Uterus (tissue), 4 donors: ENCODE measurements at places on chromosomes 2 and 18. TPM values are rescaled to one million over a fixed set of nuclear protein-coding genes. Genes with fewer than 3 reads are reported as not detected.

GALR1 gene
- total RNA-seq = not detected

- no peak for DNase-seq
Observed at GRCh38 chr18:22332590-22332989, 85.1 kb downstream of the CTAGE1 start.

GLI2 gene
- total RNA-seq = 3.6 TPM

- no peak for DNase-seq
Observed at GRCh38 chr2:89844221-89844943, 1152.9 kb downstream of the RPIA start.

DNA sequence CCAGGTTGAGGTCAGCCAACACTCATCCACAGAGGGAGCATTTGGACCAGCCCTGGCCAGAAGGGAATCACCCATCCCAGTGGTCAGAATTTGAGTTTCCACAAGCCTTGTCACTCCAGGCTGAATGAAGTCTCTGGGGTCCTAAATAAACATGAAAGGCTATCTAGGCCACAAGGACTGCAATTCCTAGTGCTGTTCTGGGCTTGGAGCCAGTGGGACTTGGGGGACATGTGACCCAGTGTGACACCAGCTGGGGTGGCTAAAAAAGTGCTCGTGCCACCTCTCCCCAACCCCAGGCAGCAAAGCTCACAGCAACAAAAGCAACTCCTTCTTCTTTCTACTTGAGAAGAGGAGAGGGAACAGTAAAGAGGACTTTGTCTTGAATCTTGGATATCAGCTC, 91.7 kb downstream of the MDH1 start:
- no peak for DNase-seq

- no peak for DNase-seq
Observed at GRCh38 chr18:68233018-68233417, 481.9 kb downstream of the TMX3 start.

DNA sequence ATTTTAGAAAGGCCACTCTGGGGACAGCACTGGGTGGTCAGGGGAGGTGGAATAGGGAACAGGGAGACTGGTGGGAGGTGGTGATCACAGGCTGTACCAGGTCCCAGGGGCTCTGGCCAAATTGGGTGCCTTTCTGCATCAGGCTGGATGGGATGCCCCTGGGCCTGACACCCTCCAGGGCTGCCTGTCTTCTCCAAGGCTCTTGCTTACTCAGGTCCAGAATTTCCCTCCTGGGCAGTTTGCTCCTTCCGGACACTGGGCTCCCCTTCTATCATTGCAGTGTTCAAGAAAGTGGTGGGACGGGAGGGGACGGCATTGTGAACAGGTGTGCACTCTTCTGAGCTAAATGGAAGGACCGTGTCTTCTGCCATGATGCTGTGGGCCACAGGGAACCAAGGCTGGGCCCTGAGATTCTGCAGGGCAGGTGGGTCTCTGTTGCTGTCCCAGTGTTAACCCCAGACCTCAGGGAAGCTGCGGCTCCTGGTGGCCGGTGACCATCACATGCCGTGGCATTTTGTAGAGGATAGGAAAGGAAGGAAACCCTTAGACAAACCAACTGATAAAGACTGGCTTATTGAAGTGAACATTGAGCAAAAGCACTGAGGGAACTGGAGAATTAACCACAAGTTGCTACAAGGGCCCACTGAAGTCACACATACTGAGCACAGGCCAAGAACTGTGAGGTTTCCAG, 93.7 kb upstream of the HS6ST1 start:
- peak; percentile 8 for DNase-seq

DNA sequence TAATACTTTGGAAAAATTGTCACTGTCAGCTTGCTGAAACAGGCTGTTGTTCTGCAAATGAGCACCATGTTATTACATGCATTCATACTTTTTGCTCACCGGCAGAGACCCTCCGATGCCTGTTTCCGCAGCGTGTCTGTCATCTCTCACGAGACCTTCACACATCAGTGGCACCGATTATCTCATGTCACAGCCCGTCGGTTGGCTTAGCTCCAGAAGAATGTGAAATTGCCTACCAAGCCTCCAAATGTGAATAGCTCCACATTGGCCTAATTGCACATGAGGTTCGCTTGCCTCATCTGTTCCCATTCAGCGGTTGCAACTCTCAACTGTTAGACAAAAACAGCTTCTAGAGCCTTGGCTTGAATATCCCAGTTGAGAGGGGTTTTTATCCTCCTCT, 233.0 kb downstream of the ACTR3 start:
- DNase-seq = no peak

- no peak for DNase-seq
Observed at GRCh38 chr2:73078457-73079411, 7.2 kb upstream of the SFXN5 start.

STPG4 gene
- not detected for total RNA-seq

PRKAG3 gene
- not detected for total RNA-seq

GRCh38 chr2:9655441-9656269, 24.9 kb upstream of the YWHAQ start:
- no peak for DNase-seq

GPR39 gene
- not detected for total RNA-seq

DNA sequence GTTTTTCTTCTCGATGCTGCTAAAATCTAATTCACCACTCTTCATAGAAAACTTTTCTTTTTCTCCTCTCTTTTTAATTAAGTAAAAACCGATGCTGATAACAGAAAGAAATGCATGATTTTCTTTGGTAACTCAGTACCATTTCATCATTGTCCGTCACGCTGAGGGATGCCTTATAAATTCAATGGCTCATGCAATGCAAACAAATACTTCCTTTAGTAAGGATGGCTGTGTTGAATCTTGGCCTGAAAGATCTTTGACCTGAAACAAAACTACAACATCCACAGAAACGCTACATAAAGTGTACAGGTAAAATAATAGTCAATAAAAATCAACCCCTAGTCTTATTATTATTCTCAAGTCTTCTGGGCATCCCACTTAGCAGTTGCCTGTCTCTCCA, 261.4 kb downstream of the SLC8A1 start:
- DNase-seq = no peak

TEKT4 gene
- total RNA-seq = not detected

DNA sequence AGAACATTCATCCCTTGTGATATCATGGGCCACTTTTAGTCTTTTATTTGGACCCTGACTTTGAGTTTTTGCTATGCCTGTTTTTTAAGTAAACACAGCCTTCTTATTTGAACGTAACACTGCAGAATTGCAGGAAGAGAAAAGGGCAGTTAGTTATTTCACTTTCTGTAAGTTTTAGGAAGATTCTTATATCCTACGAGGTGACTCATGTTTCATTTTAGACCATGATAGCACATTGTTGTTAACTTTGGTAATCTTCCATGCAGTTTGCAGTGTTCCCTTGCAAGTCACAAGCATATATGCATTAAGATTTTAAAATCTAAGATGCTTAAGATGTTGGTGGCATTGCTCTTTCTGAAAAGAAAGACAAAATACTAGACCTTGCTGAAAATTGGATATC, 128.6 kb upstream of the EPC2 start:
- DNase-seq = no peak

DNA sequence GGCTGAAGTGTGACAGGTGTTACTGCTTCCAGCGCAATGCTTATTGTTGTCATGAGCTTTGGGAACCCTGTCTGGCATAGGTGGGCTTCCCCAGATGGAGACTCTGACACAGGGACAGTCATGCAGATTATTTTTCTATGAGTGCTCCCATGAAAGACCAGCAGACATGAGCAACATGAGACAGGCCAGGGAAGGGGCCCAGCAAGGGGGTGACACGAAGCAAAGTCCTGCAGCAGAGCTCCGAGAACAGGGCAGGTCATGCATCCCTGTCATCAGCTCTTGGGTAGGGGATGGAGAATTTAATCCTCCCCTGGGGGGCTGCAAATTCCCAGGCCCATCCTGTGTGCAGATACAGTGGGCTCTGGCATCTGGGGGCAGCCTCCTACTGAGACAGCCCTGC, 77.4 kb downstream of the CTAGE1 start:
- DNase-seq = no peak

DNA sequence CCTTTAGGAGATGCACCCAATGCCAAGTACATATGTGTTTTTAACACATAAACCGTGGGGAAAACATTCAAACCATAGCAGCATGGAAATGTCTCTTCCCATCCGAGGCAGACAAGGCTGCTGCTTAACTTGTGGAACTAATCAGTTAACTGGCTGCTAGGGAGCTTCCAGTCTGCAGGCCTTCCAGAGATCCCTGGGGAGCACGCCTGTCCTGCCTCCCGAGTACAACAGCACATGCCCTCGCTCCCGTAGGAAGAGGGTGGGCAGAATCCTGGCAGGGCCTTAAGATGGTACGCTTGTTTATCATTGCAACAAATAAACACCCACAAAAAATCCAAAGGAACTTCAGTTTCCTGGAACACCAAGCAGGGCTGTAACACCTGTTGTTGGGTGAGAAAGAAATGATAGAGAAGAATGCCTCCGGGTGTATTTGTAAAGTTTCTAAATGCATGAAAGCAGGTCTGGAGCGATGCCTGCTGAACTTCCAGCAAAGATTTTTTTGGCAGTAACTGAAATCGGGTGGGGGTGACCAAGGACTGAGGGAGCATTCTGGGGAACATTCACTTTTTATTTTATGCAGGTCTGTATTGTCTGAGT, 56.2 kb downstream of the EDAR start:
- DNase-seq = no peak

DNA sequence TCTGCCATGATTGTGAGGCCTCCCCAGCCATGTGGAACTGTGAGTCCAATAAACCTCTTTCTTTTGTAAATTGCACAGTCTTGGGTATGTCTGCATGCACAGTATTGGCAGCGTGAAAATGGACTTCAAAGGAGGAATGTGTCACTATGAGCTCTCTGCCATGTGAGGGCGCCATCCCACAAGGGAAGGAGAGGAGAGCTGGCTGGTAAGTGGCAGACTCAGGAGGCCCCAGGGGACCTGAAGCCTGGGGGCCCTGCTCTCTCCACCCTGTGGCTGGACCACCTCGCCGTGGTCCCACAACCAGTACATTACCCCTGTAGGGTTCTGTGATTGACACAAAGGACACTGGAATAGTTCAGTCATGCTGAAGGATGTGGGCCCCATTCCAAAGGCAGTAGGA, 122.1 kb downstream of the RPIA start:
- DNase-seq = no peak

CAPN13 gene
- total RNA-seq = not detected

- no peak for DNase-seq
Observed at GRCh38 chr2:17578466-17578928, 38.0 kb downstream of the VSNL1 start.

DYNC2LI1 gene
- total RNA-seq = 56.5 TPM

DNA sequence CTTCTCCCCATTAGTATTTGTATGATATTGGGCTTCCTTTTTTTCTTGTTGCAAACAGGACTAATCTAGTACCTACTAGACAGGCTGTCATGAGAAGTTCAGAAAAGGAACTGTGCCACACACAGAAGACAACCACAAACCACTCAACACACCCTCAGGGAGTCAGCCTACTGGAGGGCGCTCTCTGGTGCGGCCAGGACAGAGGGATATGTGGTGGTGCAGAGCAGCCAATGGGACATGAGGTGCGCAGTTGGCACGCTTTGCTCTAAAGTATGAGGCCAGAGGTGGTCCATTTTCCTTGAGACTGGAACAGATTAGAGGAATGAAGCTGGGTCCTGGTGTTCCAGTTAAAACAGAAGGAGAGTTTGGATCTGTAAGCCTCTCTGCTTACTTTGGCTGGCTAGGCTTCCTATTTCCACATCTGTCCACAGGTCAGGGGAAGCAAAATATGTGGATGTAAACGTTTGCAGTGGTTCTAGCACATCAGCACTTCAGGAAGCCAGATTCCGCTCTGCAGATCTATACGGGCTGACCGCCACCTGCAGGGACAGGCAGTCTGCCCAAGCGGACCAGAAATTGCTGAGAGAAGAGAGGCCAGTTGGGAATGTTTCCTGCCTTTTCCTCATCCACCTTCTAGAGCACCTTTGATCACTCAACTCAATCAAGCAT, 114.1 kb downstream of the GFPT1 start:
- no peak for DNase-seq

GRCh38 chr2:127041259-127041970, 65.5 kb downstream of the BIN1 start:
- no peak for DNase-seq

NETO1 gene
- total RNA-seq = not detected

DNA sequence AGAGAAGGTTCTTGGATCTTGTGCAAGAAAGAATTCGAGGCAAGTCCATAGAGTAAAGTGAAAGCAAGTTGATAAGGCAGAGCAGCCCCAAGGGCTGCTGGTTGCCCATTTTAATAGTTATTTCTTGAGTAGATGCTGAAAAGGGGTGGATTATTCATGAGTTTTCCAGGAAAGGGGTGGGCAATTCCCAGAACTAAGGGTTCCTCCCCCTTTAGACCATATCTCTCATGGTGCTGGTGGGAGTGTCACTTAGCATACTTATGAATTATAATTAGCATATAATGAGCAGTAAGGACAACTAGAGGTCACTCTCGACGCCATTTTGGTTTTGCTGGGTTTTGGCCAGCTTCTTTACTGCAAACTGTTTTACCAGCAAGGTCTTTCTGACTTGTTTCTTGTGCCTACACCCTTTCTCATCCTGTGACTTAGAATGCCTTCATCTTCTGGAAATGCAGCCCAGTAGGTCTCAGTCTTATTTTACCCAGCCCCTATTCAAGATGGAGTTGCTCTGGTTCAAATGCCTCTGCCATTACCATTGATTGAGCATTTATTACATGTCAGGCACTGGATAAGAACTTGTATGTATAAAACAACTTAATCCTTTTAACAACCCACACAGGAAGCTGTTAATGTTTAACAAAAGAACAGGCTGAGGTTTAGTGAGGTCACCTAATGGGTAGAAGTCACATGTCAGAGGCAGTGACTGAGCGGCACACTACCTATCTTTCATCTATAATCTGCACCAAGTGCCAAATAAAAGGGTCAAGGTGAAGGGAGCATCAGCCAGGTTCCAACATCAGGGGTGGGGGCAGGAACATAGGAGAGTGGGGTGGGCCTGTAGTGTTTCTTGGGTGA, 250.9 kb downstream of the ICOS start:
- DNase-seq = no peak

GRCh38 chr2:240319221-240319854, 116.1 kb upstream of the GPC1 start:
- DNase-seq = no peak

CACNB4 gene
- 1.2 TPM for total RNA-seq

- no peak for DNase-seq
Observed at GRCh38 chr2:170739048-170739447, 23.9 kb downstream of the SP5 start.

DNA sequence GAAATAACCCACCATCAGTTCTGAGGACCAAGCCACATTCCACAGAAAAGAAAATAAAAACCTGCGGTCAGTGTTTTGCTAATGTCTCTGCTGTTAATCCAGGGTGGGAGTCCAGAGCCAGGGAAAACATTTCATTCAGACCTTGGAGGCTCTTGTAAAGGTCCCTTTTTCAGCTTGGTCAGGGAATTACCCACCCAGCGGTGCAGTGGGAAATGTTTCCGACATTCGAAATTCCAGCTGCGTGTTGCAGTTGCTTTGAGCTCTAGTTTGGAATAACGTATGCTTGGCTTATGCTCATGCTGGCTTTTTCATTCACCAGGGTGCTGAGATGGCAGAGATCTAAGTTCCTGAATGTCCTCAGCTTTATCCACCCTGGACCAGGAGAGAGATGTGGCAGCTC, 219.1 kb downstream of the TRIB2 start:
- DNase-seq = no peak

- no peak for DNase-seq
Observed at GRCh38 chr18:52000435-52000834, 339.6 kb upstream of the DCC start.
